ENCODE measurements at places on chromosomes 3 and 15.

GRCh38 chr3:183073839-183074238, 25.5 kb downstream of the MCCC1 start:
- DNase-seq, result no peak

DNA sequence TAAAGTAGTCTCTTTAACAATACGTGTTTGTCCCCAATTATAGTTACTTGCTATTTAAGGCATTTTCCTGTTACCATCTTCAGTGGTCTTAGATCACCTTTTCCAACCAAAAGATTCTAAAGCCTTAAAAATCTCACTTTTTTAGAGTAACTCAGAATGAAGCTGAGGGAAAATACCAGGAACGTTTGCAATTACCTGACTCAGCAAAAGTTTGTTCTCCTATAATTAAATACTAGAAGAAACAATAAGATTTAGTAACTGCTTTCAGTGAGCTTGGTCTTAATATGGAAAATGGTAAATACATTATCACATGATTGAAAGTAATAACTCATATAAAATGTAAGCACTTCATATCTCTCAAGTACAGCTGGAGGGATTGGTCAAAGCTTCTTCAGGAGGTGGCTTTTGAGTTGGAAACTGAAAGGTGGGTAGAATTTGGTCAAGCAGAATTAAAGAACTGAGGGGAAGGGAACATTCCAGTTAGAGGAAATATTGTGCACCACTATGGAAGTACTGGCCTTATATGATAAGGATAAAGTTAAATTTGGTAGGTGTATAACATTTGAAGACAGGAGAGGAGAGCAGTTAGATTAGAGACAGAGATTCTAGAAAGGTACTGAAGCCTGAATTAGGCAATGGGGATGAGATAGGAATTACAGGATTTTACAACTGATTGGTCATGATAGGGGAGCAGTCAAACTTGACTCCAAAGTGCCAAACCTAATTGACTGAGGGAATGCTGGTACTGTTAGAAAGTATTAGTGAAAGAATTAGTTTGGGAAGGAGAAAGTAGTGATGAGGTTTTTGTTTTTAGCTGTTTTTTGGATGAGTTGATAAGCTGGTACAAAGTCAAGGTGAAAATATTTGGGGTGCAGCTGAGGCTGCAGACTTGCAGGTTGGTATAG, 21.9 kb downstream of the TSC22D2 start:
- no peak for DNase-seq

GRCh38 chr15:61612111-61612510, 383.0 kb upstream of the RORA start:
- DNase-seq, result no peak

- peak; percentile 53 for DNase-seq
These were observed 620 bp downstream of the ABHD5 start for GRCh38 chr3:43691120-43691995.

GRCh38 chr3:78204977-78205376, 1165.1 kb downstream of the ROBO2 start:
- no peak for DNase-seq

DNA sequence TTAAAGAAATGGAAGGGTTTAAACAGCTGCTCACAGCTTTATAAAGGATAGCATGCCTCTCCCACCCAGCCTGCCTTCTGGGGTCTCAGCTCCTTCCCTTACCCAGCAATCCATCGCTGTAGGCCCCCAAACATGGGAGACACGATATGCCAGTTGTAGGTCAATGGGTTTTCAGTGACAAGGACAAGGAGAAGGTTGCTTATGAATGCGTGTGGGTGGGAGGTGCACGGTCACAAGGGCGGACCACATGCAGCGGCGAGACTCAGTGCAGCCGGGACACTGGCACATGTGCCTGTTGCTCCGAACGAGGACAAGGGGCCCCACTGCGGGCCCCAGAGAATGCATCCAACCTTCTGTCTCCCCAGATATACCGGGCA, 67.0 kb downstream of the MGLL start:
- DNase-seq, result no peak

GRCh38 chr15:58556028-58556361, 124.2 kb downstream of the LIPC start:
- no peak for DNase-seq

- no peak for DNase-seq
These were observed 4.6 kb downstream of the CIDEC start for GRCh38 chr3:9875448-9875847.

GRCh38 chr3:182618085-182618732, 175.1 kb upstream of the ATP11B start:
- DNase-seq, result no peak

- DNase-seq, result no peak
These were observed 32.5 kb downstream of the RFTN1 start for GRCh38 chr3:16480861-16481545.

DNA sequence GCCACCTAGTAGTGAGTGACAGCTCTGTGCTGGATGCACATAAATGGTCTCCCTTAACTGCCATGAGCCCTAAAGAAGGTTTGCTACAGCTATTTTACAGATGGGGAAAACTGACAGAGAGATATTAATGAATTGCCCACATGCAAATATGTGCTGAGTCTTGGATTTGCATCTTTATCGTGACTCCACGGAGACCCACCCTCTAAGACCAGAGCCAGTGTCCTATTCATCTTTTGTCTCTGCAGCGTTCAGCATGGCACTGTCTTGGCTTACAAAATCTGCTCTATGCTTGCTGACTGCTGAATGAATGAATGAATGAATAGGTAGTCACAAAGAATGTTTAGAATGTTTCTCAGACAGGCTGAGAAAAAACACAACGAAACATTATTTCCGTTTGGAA, 48.3 kb downstream of the BTD start:
- no peak for DNase-seq

All from stimulated activated naive CD8-positive, alpha-beta T cell treated with anti-CD3 and anti-CD28 coated beads, Interleukin-15, amount 100 ng/mL, for 72 hours (primary cell).